Activated CD4-positive, alpha-beta memory T cell treated with anti-CD3 and anti-CD28 coated beads for 36 hours (primary cell): ENCODE measurements at places on chromosomes 3 and 15. TPM values are rescaled to one million over a fixed set of nuclear protein-coding genes. Genes with fewer than 3 reads are reported as not detected.

DNA sequence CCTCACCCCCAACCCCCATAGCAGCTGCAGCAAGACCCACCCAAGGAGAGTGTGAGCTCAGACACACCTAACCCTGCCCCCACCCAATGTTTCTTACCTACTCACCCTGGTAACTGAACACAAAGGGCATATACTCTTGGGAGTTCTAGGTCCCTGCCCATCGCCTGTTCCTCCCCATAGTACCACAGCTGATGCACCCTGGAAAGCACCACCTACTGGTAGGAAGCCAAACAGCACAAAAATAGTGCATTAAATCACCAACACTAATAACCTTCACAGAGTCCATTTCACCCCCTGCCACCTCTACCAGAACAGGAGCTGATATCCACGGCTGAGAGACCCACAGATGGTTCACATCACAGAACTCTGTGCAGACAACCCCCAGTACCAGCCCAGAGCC is 245.2 kb downstream of the EFHB start:
- DNase-seq: no peak
- no peaks in the 10 kb centered on the region for H3K27me3 ChIP-seq
- H3K27ac ChIP-seq: no peak overlapping the region
- no peak overlapping the region for H3K4me3 ChIP-seq
- H3K4me1 ChIP-seq: no peaks in the 10 kb centered on the region

DNA sequence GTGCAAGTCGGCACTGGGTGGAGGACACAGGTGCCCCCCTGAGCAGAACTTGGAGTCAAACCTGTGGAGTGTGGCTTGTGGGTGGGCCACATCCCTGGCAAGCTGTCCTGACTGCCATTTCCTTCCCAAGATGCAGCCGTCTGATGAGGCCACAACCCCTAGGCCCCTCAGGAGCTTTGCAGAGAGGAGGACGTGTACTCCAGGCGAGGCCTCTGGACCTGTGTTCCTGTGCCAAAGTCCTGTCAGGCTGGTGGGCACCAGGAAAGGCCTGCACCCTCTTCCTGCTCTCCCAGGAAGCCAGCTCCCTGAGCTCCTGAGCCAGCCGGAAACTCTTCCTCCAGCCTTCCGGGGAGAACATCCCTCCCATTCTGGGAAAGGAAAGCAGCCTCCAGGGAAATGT is 48.5 kb downstream of the CMTM6 start:
- peaks cover 41% of the 10 kb centered on the region for H3K4me1 ChIP-seq
- H3K4me3 ChIP-seq: no peak overlapping the region
- peaks cover 32% of the 10 kb centered on the region for H3K36me3 ChIP-seq
- no peaks in the 10 kb centered on the region for H3K27me3 ChIP-seq
- peak overlapping the region; percentile 46 for H3K27ac ChIP-seq

Gene SV2B
- 0.05 TPM for total RNA-seq

- DNase-seq: no peak
- peaks cover 10% of the 10 kb centered on the region for H3K27me3 ChIP-seq
- no peaks in the 10 kb centered on the region for H3K36me3 ChIP-seq
Observed at GRCh38 chr3:13268961-13269441, 151.1 kb downstream of the NUP210 start.

DNA sequence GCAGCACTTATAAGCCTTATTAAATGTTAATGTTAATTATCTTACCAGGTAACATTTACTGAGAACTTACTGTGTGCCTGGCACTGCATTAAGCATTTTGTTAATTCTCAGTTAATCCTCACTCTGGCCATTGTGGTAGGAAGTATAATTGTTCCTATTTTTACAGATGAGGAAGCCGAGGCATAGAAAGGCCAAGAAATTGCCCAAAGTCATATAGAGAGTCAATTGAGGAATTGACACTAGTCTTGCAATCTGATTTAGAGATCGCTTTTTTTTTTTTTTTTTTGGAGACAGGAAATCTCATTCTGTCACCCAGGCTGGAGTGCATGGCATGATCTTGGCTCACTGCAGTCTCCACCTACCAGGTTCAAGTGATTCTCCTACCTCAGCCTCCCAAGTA is 132.6 kb upstream of the PROK2 start:
- no peak for DNase-seq
- H3K36me3 ChIP-seq: no peaks in the 10 kb centered on the region
- no peak overlapping the region for H3K27ac ChIP-seq

Gene LMAN1L
- not detected for total RNA-seq

GRCh38 chr3:12473511-12473910 is 10.8 kb upstream of the TSEN2 start:
- no peak overlapping the region for H3K4me3 ChIP-seq
- no peaks in the 10 kb centered on the region for H3K36me3 ChIP-seq
- peak; percentile 64 for DNase-seq
- H3K27me3 ChIP-seq: peaks cover under 1% of the 10 kb centered on the region

DNA sequence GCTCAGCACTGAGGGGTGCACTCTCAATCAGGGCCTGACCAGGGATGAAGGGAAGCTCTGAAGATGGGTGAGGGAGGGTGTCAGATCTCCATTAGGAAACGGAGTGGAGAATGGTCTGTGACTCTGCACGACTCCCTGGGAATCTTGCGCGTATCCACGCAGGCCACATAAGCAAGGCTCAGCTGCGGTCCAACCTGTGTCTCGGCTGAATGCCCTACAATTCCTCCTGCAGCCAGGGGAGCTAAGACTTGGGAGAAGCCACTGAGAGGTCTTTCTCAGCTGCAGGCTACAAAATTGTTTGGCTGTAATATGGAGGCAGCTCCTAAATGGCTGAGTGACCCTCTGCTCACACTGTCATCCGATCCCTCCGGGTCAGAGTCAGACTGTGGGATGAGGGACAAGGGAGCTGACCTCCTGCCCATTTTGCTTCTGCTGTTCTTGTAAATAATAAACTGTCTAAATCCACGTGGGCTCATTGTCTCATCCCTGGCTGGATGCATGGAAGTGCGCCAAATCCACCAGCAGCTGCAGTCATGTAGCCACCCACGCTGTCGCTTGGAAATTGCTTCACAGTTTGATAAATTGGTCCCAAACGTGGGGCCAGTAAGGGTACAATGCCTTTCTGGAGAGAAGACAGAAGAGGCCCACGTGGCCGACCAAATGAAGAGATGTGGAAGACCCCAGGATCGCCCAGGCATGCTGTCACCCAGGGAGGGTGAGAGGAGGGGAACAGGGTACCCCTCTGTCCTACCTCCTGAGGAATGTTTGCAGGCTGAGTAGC is 30.5 kb downstream of the ALS2CL start:
- peak; percentile 1 for DNase-seq
- H3K4me1 ChIP-seq: no peaks in the 10 kb centered on the region
- no peaks in the 10 kb centered on the region for H3K36me3 ChIP-seq
- no peaks in the 10 kb centered on the region for H3K27me3 ChIP-seq
- H3K27ac ChIP-seq: no peak overlapping the region
- H3K4me3 ChIP-seq: no peak overlapping the region

- no peak for DNase-seq
- no peaks in the 10 kb centered on the region for H3K27me3 ChIP-seq
- H3K4me1 ChIP-seq: no peaks in the 10 kb centered on the region
- H3K4me3 ChIP-seq: no peak overlapping the region
Observed at GRCh38 chr3:175670557-175670956, 811.4 kb downstream of the NAALADL2 start.
